Breast epithelium (tissue), 4 donors: ENCODE measurements at places on chromosomes 5 and 9.

DNA sequence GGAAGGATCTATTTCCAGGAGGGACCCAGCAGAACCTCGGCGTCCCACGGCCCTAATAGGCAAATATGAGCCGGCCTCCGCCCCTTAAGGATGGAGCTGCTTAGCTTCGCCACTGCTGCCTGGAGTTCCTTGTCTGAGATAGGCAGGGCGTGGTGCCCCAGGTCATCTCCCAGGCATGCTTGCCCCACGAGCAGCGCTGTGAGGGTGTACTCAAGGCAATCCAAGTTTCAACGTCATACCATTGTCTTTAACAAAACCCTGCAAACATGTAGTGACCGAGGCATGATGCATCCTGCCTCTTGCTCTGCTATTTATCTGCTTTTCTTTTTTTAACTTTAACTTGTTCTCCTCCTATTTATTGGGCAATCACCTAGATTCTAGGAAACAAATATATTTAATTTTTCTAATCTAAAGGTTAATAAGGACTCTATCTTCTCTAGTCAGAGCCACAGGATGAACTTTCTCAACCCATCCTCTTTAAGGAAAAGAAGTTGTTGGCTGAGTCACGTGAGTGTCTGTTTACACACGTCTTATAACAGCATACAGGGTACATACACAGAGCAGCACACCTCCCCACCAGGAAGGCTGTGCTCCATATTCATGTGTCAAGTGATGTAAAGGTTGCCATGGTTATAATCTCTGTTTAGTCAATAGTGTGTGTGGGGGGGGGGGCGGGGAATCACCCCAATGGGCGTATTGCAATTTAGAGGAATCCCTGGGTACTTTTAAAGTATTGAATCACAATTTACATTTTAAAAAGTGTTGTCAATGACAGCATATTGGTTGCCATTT lies 27.3 kb upstream of the ZSWIM6 start:
- DNase-seq = no peak

GRCh38 chr9:112218908-112219307 lies 43.8 kb upstream of the SUSD1 start:
- no peak for DNase-seq

DNA sequence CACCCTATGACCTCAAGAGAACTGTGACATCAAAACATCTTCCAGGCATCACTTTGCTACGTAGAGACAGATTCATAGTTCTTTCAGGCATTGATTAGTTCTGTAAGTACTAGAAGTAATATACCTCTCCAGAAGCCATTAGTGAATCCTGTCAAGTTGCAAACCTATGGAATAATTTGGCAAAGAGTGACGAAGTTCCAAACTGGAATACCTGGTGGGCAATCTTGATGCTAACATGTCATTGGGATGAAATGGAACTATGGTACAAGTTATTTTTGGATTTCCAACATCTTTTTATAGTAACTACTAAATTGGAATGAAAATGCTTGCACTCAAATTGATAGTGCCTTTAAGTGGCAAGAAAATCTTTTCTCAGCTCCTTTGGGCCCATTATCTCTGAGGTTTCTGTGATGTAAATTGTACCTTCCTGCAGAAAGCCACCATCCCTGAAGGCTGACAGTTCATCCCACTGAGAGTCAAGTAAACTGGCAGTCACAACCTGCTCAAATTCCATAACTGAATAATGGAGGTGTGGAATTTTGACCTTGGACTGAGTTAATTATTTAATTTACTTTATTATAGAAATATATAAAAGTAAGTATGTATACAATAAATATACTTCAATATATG lies 435.5 kb downstream of the DTWD2 start:
- DNase-seq = no peak

GRCh38 chr5:172834415-172835289 lies 601 bp downstream of the ERGIC1 start:
- no peak for DNase-seq

- no peak for DNase-seq
Measured at GRCh38 chr9:85137696-85138095, 468.2 kb downstream of the NTRK2 start.
